Stimulated activated CD8-positive, alpha-beta memory T cell treated with anti-CD3 and anti-CD28 coated beads, Interleukin-4, amount 100 ng/mL, for 24 hours (primary cell): ENCODE measurements at places on chromosomes 6 and 20.

GRCh38 chr6:13425943-13426931, 61.2 kb downstream of the GFOD1 start:
- no peak for DNase-seq

DNA sequence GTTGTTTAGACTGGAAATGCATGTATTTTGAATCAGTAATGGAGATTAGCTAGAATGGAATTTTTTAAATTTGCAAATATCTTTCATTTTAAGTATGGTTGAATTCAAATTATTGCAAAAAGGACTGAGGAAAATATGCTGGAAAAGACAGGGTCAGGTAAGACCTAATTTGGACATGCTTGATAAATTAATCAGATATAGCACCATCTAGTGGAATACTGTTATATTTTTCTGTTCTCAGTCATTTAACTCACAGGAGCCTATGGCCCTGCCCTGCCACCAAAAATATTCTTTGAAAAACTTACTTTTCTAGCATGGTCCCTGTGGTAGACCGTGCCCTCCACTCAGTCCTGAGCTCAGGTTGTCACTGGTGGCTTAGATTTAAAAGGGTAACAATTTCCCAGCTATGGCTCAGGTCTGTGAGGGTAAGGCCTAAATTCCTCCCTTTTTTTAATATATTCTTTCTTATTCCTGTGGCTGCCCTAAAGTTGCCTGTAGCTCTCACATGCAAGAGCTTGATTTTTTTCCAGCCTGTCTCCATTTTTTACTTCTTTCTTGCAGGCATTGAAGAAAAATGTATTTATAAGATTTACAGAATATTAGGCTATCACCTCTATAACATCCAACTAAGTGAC, 25.3 kb upstream of the KIAA1586 start:
- DNase-seq = no peak

DNA sequence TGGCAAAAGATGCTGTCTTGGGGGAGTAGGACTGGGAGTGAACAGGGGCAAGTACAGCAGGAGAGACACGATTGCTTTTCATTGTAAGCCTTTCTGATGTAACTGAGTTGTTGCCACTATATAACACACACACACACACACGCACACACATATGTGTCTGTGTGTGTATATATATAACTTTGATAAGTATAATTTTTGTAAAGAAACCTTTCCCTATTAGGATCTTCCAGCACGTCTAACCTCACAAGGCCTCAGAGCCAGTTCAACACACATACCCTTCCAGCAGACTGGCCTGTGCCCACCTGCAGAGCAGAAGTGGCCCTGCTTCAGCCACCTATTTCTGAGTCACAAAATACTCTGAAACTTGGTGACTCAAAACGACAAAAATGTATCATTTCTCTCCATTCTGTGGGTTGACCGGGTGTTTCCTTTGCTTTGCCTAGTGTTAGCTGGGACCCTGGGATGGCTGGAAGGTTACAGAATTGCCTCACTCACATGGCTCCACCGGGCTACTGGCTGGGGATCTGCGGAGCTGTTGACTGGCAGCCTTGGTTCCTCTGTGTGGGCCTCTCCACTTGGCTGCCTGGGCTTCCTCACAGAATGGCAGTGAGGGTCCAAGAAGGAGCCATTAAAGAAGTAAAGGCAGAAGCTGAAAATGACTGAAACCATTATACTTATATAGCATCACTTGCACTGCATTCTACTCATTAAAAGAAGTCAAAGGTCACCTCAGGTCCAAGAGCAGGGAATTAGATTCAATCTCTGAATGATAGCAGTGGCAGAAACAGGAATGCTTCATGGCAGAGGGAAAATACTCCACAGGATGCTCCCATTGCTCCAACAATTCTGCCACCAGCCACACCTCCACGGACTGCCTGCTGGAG, 126.4 kb downstream of the BANF2 start:
- DNase-seq = no peak

DNA sequence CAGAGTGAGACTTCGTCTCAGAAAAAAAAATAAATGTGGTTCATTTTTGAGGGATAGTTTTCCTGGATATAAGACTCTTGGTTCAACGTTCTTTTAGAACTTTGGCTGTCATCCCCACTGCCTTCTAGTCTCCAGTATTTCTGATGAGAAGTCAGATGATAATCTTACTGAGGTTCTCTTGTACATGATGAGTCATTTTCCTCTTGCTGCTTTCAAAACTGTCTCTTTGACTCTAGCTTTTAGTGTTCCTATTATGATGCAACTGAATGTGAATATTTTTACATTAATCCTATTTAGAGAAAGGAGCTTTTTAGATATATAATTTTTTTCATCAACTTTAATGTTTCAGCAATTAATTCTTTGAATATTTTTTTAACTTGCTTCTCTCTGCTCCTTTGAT, 46.0 kb upstream of the OR14J1 start:
- DNase-seq = no peak

GRCh38 chr6:39366931-39367618, 44.6 kb upstream of the KCNK16 start:
- no peak for DNase-seq

DNA sequence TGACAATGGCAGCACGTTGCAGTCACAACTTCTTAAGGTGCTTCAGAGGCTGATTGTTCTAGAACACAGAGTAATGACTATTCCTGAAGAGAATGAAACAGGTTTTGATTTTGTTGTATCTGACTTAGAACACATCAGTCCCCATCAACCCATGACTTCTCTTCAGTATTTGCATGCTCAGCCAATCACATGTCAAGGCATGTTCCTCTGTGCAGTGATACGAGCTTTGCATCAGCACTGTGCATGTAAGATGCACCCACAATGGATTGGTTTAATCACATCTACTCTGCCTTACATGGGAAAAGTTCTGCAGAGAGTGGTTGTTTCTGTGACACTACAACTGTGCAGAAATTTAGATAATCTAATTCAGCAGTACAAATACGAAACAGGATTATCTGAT, 54.3 kb downstream of the PGM3 start:
- DNase-seq = no peak

- DNase-seq = no peak
These were observed 184.4 kb downstream of the ERMARD start for GRCh38 chr6:169935861-169936260.

DNA sequence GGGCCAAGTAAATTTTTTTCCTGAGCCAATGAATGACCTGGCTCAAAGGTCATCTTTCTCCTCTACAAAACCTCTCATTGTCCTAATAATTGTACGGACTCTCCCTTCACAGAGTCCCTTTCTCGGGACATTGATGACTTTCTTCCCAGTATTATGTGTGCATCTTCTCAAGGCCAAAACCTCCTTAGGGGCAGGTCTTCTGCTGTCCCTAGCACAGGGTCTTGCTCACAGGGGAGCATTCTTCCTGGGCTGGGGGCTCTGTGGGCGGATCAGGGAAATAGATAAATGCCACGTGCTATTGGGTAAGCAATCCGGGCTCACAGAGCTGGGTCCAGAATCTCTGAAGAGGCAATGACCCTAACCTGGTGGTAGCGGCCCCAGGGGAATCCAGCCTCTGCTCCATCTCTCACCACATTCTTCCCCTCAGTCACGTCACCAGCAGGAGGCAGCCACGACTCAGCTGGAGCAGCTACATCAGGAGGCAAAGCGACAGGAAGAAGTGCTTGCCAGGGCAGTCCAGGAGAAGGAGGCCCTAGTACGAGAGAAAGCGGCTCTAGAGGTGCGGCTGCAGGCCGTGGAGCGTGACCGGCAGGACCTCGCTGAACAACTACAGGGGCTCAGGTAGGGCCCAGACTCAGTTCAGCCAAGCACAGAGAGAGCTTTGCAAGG, 23.5 kb downstream of the CEP250 start:
- DNase-seq = no peak

DNA sequence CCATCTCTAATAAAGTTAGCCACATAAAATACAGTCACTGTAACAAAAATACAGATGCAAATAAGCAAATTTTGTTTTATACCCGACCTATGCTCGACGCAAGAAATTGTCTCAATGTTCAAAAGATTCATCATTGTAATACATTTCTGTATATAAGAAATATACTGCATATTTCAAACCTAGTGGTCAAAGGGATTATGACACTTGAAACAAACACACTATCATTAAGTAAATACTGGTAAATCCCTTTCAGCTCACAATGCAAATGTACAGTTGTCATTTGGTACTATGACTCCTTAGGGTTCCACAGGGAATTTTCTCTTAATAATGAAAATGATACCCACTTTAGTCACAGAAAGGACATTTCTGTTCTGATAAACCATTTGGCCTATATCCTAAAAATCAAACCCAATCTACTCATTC, 2.2 kb downstream of the HIVEP2 start:
- no peak for DNase-seq

DNA sequence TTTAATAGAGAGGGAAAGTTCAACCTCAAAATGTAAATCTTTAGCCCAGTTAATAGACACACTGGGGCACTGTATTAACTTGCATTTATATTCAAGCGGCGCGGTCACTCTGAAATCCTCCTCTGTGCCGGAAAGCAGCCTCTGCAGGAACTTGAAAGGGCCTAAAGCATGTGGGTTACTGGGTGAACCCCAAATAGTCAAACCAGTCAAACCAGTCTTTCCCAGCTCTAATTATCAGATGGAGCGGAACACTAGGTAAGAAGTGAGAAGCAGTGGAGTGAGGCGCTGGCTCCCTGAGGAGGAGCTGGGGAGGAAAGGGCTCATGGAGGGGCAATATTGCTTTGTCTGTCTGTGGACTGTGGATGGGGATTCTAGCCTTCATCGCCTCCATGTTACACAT, 531.3 kb downstream of the QKI start:
- no peak for DNase-seq

DNA sequence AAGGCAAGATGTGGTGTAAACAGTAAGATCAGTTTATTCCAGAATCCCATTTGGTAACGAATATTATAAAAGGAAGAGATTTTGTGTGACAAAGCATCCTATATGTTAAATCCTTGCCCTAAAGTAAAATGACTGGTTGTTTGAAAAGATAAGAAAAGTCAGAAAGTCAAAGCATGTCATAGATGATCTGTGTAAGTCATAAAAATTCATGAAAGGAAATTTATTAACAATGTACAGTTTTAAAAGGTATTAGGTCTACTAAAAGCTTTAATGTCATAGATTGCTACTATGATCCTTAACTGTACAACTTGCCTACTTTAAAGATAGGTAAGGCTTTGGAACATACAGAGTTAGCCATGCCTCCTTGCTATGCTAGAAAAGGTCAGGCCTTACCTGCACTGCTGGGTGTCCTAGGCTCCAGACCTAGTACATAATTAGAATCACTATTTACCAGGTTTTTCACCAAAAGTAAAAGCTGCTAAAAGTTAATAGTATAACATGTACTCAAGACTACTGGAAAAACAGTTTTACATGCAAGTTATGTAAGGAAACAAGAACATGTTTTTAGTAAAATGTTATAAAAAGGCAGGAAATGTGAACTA, 1090.1 kb upstream of the ADGRB3 start:
- no peak for DNase-seq

GRCh38 chr20:23583526-23583925, 15.2 kb upstream of the CST9L start:
- no peak for DNase-seq

GRCh38 chr6:106630366-106630765, 988 bp downstream of the QRSL1 start:
- no peak for DNase-seq

- DNase-seq = no peak
These were observed 102.3 kb downstream of the UBE3D start for GRCh38 chr6:82963191-82963925.

- no peak for DNase-seq
These were observed 53.3 kb upstream of the PRL start for GRCh38 chr6:22350109-22350508.

DNA sequence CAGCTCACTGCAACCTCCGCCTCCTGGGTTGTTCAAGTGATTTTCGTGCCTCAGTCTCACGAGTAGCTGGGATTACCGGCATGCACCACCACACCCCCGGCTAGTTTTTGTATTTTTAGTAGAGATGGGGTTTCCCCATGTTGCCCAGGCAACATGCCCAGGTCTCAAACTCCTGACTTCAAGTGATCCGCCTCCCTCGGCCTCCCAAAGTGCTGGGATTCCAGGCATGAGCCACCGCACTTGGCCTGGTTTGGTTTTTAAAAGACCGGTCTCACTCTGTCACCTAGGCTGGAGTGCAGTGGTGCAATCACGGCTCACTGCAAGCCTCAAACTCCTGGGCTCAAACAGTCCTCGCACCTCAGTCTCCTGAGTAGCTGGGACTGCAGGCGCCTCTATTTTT, 40.1 kb downstream of the VSTM2L start:
- DNase-seq = no peak

DNA sequence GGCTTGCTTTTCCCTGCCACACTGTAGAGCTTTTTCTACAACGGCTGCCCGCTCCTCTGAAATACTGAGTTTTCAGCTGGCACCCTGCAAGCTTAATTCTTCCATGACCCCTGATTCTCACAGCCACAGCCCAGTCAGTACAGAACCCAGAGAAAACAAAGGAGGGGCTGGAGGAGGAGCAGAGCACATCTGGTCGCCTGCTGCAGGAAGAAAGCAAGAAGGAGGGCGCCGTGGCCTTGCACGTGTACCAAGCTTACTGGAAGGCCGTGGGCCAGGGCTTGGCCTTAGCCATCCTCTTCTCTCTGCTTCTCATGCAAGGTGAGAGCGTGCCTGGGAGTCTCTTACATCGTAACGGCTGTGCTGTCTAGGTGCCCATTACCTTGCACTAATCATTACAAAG, 11.3 kb downstream of the DLK2 start:
- no peak for DNase-seq

DNA sequence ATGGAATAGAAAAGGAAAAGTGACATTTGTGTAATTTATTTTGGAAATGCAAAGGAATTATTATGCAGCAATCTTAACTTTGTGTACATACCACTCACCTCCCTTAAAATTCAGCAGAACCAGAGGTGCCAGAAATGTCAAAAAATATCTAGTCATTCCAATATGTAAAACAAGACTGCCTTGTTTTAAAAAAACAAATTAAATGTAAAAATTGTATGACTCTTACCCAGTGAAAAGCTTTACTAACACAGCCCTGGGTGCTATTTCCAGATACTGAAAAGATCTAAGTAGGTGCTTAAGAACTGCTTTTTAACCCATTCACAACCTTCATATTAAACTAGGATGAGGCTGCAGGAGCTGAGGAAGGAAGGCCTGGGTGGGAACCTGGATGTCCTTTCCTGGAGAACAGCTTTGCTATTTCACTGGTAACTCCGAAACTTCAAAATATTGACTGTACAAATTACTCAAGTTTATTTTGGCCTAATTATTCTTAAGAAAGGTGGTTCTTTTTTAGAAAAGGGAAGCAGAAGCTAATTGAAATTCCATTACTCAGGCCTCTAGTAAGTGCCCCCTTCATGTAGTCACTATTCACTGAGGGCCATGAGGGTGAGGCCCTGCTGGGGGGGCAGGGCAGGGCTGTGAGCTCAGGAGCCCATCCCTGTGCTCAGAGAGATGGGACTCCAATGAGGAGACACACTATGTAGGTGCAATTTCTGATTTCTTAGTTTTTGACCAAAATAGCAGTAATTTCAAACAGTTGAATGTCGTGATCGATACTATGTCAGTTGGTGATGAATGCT, 139.6 kb downstream of the MAP3K4 start:
- no peak for DNase-seq

- DNase-seq = no peak
These were observed 611 bp upstream of the RAB22A start for GRCh38 chr20:58308680-58309527.
